ENCODE measurements at places on chromosomes 1 and 21.

GRCh38 chr1:107225706-107226105 lies 84.9 kb downstream of the NTNG1 start:
- no peak for DNase-seq

- no peak for DNase-seq
These were observed 55.5 kb upstream of the RGS5 start for GRCh38 chr1:163258181-163258580.

- peak; percentile 95 for DNase-seq
These were observed 926 bp upstream of the ATP1B1 start for GRCh38 chr1:169105434-169106094.

DNA sequence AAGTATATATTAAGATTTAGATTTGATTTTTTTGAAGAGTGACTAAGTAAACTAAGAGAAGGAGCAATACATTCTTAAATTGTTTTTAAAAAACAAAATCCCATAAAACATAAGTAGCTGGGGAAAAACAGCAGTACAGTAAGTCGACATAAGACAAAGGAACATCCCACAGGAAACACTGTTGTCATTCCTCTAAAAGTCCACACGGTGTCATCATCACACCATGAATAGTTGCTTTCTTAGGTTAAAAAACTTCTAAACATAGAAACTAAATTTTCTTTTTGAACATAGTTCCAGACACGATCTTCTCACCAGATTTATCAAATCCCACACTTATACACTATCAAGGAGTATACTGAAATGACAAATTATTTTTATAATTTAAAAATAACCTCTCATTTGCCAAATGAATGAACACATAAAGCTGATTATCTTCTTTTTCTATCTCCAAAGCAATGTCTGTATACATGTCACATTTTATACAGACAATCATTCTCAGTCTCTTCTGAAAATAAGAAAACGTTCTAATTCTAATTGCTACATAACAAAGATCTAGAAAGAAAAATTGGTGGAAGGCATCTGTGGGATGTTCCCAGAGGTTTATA lies 15.8 kb downstream of the ODF2L start:
- no peak for DNase-seq

DNA sequence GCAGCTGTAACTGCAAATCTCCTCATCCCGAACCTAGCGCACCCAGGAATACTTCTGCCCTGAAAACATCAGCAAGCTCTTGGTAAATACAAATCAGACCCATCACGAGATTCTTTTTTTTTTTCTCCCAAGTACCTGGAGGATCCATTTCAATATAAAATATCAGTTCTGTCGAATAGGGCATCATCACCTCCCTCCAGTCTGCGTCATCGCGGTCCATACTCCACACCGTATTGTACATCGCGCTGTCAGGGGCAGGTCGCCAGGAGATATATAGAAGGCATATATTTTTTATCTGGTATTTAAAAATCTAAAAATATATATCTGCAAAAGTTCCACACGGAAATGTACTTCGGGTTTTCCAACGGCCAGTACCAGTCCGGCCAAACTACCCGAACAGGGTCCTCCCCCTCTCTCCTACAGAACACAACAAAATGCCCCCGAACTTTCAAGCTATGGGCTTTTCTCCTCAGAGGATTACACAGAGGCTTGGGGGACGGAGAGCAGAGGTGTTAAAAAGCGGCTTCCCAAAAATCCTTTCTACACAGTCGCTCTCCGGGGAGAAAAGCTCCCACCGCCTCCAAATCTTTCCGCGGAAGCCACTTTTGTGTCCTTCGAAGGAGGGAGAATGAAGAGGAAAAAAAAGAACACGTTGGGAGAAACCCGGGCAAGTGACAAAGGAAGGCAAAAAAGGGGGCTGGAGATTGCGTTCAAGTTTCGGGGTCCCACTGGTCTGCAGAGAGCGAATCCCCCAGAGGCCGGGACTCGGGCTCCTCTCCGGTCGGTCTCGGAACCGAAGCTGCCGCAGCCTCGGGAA lies 509 bp downstream of the PIK3R3 start:
- DNase-seq, result peak; percentile 73

DNA sequence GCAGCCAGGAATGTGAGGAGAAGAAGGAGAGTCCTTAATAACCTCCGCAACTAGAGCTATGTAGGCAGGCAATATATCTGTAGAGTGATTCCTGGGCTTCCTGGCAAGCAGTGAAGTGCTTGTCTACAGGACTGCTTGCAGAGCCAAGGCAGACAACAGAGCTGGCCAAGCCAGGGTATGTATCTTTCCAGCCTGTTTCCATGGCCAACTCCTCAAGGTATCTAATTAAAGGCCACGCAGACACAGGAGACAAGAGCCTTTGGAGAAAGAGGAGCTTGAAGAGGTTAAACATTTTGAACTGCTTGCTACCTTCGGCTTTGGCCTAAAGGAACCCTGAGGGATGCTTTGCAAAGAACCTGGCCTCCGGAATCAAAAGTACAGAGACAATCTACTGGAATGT lies 137.4 kb downstream of the PIGK start:
- no peak for DNase-seq

GRCh38 chr1:152926091-152926490 lies 17.7 kb downstream of the IVL start:
- no peak for DNase-seq

DNA sequence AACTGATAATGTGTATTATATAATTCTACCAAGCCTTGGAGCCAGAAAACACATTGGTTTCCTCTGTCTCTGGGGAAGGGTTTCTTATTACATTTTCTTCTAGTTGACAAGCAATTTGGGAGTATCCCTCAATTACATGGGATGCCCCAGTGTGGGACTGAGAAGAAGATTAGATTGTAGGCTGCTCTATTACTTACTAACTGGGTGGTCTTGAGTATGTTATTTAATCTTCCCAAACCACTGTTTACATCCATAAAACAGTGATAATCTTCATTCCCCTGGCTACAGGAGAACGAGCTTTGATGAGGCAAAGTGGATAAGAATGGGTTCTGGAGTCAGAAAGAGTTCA lies 105.8 kb downstream of the TSEN15 start:
- DNase-seq, result no peak

DNA sequence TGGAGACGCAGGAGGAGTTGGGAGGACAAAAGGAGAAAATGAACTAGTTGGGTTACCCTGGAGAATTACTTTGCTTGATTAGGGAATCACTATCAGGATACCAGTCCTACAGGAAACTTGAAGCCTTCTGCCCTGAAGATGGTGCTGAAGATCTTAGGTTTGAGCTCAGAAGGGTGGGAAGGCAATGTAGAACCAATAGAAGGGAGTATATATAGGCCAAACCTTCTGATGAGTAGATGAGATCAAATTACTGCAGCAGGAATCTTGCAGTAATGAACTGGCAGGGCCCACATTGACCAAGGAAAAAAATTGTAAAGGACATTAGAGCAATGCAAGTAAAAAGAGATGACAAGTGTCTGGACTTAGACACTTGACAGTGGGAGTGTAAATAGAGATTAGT lies 116.3 kb upstream of the CACYBP start:
- DNase-seq, result no peak

DNA sequence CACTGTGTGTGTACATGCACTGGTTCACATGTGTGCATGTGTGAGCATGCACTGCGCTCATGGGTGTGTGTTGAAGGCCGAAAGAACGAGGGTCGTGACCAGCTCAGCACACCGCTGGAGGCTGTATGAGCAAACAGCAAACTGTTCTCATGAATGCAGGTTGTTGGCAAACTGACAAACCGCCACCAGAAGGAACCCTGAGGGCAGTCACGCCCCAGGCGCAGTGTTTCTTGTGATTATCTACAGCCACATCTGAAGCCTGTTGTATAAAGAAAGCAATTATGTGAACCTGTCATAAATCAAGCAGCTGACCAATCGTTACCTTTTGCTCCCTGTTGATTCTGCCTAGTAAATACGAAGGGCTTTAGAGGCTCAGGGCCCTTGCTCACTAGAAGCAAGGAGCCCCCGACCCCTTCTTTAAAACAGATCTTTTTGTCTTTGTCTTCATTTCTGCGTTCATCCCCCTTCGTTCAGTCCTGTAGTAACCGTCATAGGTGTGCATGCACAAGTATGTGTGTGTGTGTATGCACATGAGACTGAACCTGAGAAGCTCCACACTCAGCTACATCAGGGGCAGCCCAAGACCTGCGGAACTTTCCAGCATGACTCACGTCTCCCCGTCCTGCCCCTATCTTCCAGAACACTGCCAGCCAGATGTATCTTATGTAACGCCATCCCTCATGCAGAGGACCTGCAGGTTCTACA lies 16.8 kb upstream of the RIPK4 start:
- no peak for DNase-seq

DNA sequence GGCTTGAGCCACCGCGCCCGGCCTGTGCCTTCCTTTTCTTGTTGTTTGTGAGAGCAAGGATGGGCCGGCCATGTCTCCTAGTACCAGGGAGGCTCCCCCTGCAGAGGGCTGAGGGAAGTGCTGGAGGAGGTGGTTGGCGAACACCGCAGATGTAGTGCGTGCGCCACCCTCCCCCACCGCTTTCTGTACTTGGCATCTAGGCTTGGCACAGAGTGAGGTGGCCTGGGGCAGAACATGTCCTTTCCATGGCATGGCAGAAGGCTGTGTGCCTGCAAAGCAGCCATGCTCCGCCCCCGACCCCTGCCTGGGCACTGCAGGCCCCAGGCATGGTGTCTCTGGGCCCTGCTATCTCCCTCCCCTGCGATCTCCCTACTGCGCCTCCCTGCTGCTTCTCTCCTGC lies 30.7 kb downstream of the ALPL start:
- no peak for DNase-seq

- no peak for DNase-seq
These were observed 31.9 kb downstream of the GLUL start for GRCh38 chr1:182359645-182360044.

DNA sequence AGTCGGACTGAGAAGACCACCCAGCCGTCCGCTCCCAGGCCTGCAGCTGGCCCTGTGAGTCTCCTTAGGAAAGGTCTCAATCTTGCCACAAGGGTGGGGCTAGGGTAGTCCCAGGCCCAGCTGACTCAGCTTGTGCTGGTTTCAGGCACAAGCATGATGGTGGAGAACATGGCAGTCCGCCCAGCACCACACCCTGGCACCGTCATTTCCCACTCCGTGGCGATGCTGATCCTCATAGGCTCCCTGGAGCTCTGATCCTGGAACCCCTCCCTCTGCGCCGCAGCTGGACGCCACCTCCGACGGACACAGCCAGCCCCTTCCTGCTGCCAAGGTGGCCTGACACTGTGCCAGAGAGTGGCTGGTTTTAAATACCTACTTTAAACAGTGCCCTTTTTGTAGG lies 10.7 kb downstream of the TMEM81 start:
- no peak for DNase-seq

- DNase-seq, result no peak
These were observed 193.9 kb downstream of the FMN2 start for GRCh38 chr1:240285540-240285939.

DNA sequence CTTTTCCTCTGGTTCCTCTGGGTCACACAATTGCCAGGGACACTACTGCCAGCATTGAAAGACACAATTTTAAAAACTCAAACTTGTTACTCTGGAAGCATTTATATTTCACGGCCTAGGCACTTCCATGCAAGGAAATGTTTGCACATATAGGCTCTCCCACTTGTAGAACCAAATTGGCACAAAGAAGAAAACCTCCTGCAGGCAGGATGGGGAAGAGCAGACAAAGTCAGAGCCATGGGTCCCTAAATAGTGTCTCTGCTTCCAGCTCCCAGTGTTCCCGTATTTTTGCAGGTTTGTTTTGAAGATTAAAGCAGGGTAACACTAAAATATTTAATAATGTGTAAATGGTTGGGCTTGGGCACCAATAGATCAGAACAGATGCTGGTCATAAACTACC lies 19.0 kb upstream of the ADGRL2 start:
- DNase-seq, result no peak

Data from NCI-H187 (cell line).